IMR-90 (cell line): ENCODE measurements at places on chromosomes 6 and 20. TPM values are rescaled to one million over a fixed set of nuclear protein-coding genes. Genes with fewer than 3 reads are reported as not detected.

DNA sequence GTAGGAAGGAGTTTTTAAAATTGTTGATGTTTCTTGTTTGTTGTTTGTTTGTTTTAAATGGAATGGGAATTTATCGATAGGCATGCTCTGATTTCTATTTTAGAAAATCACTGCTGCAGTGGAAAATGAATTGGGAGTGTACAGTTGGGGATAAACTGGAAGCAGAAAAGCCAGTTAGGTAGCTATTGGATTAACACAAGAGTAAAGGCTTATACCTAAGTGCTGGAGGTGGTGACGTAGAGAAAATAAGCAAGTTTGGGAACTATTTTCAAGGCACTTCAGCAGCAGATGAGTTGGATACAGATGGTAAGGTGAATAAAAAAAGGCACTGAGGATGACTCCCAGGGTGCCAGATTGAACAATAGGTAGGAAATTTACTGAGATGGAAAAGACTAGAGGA, 164.9 kb downstream of the PLCB4 start:
- no peak for DNase-seq

GRCh38 chr6:158518191-158519127, 41.4 kb upstream of the TMEM181 start:
- peak; percentile 69 for DNase-seq

- no peak for DNase-seq
These were observed 192.0 kb upstream of the FOXA2 start for GRCh38 chr20:22776369-22776768.

DNA sequence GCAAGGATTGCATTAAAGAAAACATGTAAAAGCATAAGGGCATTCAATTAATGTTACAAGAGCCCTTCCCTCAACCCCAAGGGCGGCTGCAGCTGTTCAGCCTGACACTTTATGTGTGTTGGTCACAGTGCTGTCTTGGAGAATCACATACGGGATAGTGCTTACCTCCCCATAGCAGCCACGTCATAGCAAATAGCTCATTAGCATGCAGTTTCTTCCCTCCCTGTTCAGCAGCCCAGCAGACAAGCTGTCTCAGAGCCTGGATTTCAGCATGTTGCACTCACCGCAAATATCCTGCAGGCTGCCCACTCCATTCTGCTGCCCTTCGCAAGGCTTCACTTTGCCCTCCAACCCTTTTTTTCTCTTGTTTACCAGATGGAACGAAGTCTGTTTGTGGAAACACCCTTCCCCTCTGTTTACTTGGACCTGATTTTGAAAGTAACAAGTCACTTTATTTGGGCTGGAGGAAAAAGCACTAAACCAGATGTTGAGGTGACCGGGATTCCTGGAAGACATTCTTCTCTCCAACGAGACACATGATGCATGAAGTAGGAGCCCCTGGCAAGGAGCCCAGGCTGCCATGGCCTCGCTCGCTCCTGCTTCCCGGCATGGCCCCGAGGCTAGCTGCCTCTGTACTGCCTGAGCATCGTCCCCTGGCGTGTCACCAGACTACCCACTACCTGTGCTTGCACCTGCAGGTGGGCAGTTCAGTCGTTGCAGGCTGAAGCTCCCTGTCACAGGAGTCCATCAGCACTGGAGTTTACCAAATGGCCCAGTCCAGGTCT, 151.6 kb upstream of the GMDS start:
- DNase-seq = peak; percentile 85

DNA sequence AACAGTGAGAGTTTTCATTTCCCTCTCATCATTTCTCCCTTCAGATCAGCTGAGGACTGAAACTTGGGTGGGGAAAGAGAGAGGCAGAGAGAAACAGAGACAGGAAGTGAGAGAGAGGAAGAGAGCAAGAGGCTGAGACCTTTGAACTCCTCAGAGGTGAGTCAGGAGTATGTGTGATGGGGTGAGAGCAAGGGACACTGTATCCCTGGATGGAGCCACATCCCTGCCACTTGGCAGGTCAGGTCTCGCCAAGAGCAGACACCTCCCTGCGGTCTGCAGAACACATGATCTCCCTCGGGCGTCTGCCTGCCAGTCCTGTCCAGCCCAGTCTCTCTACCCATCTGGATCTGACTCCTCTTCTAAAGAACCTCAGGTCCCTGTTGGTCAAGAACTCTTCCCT, 62.7 kb upstream of the SYNDIG1 start:
- no peak for DNase-seq

SLC2A4RG gene
- 5.0 and 8.1 TPM in 2 replicates for total RNA-seq

HLA-DQA2 gene
- not detected in 2 replicates for total RNA-seq

DNPH1 gene
- total RNA-seq = 19.0 and 22.8 TPM in 2 replicates

GJA10 gene
- not detected in 2 replicates for total RNA-seq
